ENCODE measurements at places on chromosomes 3 and 15. TPM values are rescaled to one million over a fixed set of nuclear protein-coding genes. Genes with fewer than 3 reads are reported as not detected.

DNA sequence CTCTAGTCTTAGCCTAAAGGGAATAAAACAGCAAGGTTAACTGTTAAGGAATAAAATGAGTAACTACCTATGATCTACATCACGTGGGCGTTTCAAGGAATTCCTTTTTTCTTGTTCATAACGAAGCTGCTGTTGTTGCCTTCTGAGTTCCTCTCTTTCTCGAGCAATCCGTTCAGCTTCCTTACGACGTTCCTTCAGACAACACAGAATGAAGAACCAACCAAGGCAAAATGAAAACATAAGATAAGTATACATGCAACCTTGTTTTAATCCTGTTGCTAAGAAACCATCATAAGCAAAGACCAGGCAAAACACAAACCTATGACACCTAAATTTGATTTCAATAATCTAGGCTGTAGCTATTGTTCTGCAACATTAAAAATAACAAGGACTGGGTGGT, 44.1 kb downstream of the SLTM start:
- DNase-seq: no peak

DNA sequence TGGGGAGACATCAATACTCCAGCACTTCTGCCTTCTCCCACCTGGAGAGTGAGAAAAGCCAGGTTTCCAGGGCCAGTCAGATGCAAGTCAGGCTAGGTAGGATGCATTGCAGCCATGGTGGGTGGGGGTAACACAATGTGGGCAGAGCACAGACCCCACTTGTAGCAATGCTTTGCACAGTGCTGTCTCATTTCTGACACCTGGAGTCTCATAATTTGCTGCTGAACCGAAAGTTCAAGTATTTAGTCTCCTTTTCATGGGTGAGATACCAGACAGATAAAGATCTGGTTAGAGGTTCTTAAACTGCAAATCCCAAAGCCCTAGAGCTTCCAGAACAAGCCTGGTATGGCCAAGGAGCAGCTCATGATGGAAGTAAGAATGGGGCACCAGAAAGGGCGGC, 880.3 kb upstream of the CFAP20DC start:
- DNase-seq: no peak

Gene CKMT1A
- polyA plus RNA-seq: not detected

DNA sequence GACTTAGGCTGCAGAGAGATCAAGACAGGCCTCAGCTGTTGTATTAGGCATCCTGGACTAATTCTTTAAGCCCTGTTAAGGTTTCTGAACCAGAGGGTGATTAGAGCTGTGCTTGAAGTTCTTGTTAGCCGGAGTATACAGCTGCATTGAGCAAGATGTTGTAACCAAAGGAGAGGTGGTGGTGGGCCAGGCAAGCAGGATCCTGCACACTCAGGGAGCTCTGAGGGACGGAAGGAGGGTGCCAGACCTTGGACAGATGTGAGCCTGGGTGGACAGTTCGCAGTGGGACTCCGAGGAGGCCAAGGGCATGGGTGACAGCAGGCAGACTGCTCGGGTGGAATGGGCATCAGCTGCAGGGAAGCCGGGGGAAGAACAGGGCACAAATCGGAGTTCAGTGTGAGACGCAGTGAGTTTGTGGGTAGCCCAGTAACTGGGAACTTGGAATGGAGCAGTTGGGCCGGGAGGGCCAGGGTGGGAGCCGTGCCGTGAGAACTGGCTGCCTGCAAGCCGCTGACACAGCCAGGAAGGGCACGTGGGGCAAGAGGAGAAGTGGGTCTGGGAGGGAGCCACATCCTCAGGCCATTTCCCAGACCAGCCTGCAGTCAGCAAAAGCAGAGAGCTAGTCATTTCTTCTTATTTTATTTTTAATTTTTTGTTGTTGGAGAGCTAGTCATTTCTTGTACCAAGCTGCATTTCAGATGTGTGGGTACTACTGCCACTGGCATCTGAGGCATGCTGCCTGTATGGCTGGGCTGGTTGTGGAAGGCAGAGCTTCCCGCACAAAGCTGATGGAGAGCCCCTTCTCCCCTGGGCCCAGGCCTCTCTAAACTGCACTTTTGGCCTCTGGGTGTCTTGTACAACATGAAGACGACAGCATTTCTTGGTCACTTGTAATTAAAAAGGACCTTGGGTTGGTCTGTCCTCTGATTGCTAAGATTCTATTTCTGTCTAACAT, 61.0 kb downstream of the PGPEP1L start:
- no peak for DNase-seq

Gene INKA1
- 0.69 TPM for polyA plus RNA-seq

Gene NANOGP8
- not detected for polyA plus RNA-seq

GRCh38 chr3:27213450-27213849, 155.7 kb downstream of the NEK10 start:
- no peak for DNase-seq
